ENCODE measurements at places on chromosomes 12 and 14.

DNA sequence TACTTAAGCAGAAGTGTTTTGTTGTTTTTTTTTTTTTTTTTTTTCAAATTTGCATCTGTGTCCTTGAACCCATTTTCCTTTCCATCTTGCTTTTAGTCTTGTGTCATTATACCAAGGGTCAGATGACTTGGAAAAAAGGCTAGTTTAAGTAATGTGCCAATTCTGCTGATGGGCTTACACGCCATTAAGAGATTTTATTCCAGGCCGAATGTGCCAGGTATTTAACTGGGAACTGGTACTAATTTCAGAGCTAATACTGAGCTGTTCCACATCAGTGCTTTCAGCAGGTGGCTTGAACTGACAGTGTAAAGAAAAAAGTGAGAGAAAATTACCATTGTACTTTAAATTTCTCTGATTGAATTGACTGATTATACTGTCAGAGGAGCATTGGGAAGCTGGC lies 224.9 kb downstream of the NPAS3 start:
- DNase-seq: no peak

- DNase-seq: no peak
Observed at GRCh38 chr12:74317078-74317601, 220.5 kb upstream of the ATXN7L3B start.

GRCh38 chr12:103580026-103580425 lies 7.0 kb upstream of the STAB2 start:
- DNase-seq: no peak

DNA sequence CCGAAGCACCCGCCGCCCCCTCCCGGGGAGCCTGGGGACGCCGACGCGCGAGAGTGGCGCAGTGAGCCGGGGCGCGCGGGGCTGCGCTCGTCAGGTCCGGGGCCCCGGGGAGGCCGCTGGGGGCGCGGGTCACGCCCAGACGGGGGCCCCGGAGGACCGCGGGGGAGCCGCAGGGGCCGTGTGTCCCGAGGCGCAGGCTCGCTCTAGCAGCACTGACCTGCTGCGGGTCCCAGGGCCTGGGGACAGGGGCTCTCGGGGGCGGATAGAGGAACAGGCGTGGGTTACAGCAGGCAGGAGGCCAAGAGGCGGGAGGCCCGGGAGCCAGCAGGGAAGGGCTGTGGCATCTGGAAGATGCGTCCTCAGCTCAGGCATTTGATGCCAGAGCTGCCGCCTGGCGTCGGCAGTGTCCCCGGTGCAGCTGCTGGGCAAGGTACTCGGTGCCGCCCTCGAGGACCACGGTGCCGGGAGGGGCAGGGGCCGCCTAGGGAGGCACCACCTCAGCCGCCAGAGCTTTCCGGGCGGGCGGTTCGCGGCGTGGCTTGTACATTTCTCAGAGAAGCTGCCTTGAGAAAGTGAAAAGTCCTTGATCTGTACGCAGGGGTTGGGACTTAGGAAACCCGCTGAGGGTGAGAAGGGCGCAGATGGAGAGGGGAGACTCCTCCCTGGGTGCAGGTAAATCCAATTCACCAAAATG lies 1.2 kb downstream of the WNT5B start:
- peak; percentile 35 for DNase-seq

Measured in SW 1271 (cell line).